ENCODE measurements at places on chromosomes 11 and 22.

DNA sequence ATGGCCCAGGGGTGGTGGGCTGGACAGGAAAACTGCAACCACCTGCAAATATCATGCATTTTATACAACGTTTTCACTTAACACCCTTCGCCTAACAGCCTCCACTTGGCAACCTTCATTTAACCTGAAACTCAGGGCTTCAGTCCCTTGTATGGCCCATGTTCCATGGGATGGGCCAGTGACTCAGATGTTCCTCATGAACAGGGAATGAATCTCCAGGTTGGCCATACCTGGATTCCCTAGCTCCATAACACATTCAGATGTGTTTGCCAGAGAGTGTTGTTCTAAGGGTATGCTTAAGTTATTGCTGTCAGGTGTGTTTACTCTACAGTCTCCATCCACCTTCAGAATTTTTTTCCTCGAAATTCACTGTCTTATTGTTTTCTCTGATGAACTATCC, 316.9 kb downstream of the JRKL start:
- DNase-seq, result no peak
- no peaks in the 10 kb centered on the region for H3K36me3 ChIP-seq
- H3K4me3 ChIP-seq, result no peak overlapping the region
- no peak overlapping the region for H3K27ac ChIP-seq
- H3K27me3 ChIP-seq, result no peaks in the 10 kb centered on the region

- no peak for DNase-seq
- H3K27me3 ChIP-seq, result no peaks in the 10 kb centered on the region
- H3K36me3 ChIP-seq, result peaks cover 8% of the 10 kb centered on the region
- H3K27ac ChIP-seq, result no peak overlapping the region
These were observed 159.9 kb upstream of the GRK3 start for GRCh38 chr22:25404556-25404927.

DNA sequence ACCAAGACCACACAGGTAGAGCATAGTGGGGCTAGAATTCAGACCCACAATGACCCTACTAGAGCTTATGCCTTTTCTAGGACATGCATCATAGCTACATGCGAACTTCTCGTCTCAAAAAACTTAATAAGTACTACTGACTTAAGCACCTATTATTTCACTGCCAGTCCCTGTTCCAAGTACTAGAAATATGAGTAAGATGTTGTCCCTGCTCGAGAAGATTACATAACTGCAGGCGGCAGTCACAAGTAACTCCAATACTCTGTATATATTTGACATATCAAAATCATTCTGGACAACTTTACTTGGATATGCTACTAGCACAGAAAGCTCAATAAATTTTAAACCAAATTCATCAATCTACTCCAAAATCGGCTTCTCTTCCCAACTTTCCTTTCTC, 235.0 kb downstream of the TTC28 start:
- peaks cover 16% of the 10 kb centered on the region for H3K4me1 ChIP-seq
- no peak for DNase-seq
- H3K27ac ChIP-seq, result no peak overlapping the region
- H3K27me3 ChIP-seq, result peaks cover 28% of the 10 kb centered on the region
- no peak overlapping the region for H3K4me3 ChIP-seq
- H3K36me3 ChIP-seq, result no peaks in the 10 kb centered on the region

- no peak overlapping the region for H3K4me3 ChIP-seq
- H3K4me1 ChIP-seq, result no peaks in the 10 kb centered on the region
- no peaks in the 10 kb centered on the region for H3K36me3 ChIP-seq
- H3K27me3 ChIP-seq, result no peaks in the 10 kb centered on the region
- no peak overlapping the region for H3K27ac ChIP-seq
- DNase-seq, result no peak
These were observed 384.8 kb downstream of the TMEM135 start for GRCh38 chr11:87422566-87422965.

- H3K4me3 ChIP-seq, result no peak overlapping the region
- no peaks in the 10 kb centered on the region for H3K27me3 ChIP-seq
- H3K36me3 ChIP-seq, result no peaks in the 10 kb centered on the region
- H3K27ac ChIP-seq, result no peak overlapping the region
- DNase-seq, result no peak
These were observed 207.0 kb downstream of the DDX10 start for GRCh38 chr11:108871867-108872266.

DNA sequence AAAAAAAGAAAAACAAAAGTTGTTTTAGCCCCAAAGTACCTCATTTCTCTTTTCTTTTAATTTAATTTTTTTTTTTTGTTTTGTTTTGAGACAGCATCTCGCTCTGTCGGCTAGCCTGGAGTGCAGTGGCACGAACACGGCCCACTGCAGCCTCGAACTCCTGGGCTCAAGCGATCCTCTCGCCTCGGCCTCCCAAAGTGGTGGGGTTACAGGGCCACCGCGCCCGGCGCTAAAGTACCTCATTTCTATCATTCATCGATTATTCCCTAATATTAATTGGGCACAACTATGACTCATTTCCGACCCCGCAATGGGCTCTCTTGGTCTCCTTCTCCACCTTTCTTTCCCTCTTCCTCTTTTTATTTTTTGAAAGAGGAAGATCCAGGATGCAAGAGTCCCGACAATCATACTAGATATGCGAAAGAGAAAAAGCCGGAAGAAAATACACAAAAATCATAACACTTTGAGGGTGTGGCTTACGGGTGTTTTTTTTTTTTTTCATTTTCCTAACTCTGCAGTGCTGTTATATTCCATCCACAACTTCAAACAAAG, 475 bp upstream of the AIP start:
- H3K4me3 ChIP-seq, result peak overlapping the region; percentile 83
- peak overlapping the region; percentile 99 for H3K27ac ChIP-seq
- H3K36me3 ChIP-seq, result peaks cover 26% of the 10 kb centered on the region
- DNase-seq, result no peak

DNA sequence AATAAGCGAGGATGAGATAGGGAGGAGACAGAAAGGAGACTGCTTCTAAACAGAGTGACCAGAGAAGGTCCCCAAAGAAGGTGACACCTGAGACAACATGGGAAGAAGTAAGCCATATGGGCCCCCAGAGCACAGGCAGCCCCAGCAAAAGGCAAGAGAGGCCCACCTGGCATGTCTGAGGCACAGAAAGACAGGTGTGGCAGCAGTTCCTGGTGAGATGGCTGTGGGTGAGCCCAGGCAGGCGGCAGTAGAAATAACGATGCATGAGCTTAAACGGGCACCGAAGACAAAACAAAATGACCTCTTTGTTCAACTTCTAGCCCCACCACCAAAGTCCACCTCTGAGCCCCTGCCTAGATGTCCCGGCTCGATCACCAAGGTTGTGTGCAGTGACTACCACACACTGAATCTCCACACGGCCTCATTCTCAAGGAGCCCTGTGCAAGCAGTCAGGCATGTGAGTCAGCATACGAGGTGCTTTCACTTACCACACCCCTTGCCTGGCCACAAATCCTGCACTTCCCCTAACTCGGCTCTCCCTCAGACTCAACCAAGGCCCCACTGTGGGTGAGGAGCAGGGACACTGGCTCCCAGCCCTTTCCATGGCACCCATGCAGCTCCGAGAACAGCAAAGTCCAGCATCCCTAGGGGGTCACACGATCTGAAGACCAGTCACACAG, 77.6 kb downstream of the PACSIN2 start:
- H3K4me3 ChIP-seq, result no peak overlapping the region
- H3K27me3 ChIP-seq, result no peaks in the 10 kb centered on the region
- peak; percentile 21 for DNase-seq
- peaks cover 37% of the 10 kb centered on the region for H3K4me1 ChIP-seq
- H3K27ac ChIP-seq, result no peak overlapping the region
- no peaks in the 10 kb centered on the region for H3K36me3 ChIP-seq

GRCh38 chr11:75896843-75897419, 81.9 kb downstream of the UVRAG start:
- peaks cover 14% of the 10 kb centered on the region for H3K36me3 ChIP-seq
- H3K27ac ChIP-seq, result no peak overlapping the region

All from activated T-helper 2 cell treated with anti-CD3 and anti-CD28 coated beads, Interferon-gamma antibody, Interleukin-2, Interleukin-4, amounts not matched to agents 10 μg/mL and 5 μg/mL and 100 μg/mL, durations not matched to agents 14 hours and 24 hours and 36 hours (primary cell).